ENCODE measurements at places on chromosomes 3 and 15.

GRCh38 chr3:44501971-44502370 lies 24.5 kb upstream of the ZNF445 start:
- DNase-seq, result no peak

DNA sequence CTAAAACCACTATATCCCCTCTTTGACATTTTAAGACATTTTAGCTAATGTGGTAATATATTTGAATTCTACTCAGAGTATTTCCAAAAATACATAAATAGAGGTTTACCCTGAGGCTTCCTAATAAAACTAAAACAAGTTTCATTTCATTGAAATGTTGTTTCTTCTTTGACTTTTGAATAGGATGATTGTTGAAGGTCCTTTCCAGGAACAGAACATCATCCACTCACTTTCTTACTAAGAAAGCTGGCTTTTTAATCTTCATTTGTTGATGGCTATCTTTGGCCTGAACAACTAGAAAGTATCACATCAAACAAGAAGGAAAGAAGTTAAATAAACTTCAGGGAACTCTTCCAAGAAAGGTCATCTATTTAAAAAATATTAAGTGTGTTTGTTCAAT lies 169.7 kb downstream of the RAP2B start:
- no peak for DNase-seq

- no peak for DNase-seq
Measured at GRCh38 chr15:40197434-40197833, 36.6 kb downstream of the BUB1B start.

GRCh38 chr3:168081171-168081771 lies 14.5 kb downstream of the GOLIM4 start:
- DNase-seq, result no peak

DNA sequence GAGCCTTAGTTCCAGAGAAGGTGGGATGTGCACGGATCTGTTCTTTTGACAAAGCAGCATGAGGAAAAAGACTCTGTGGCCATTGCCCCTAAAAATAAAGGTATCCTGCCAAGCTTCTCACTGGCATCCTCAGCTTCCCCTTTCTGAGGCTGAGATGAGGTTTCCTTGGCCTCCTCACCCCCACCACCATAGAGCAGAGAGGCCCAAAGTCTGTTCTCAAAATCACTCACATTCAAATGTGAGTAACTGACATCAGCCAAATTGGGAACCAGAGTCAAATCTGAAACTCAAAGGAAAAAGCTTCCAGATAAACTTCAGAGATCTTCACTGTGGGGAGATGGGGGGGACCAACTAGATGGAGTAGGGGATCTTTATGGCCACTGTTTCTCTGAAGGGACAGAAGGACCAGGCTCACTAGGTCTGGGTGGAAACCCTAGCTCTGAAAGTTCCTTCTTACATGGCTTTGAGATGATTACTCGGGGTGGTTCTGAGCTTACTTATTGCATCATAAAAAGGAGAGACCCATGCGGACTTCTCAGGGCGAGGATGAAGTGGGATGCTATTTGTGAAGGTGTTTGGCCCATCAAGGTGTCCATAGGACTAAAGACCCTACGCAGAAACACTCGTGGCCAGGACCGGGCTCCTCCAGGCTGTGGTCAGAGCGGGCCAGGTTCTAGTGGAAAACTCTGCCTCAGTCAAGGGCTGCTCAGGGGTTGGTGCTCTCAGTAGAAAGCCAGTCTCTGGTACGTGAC lies 61.5 kb upstream of the MEF2A start:
- DNase-seq, result no peak

Measured in activated naive CD4-positive, alpha-beta T cell (primary cell).